ENCODE measurements at places on chromosomes 1 and 21. TPM values are rescaled to one million over a fixed set of nuclear protein-coding genes. Genes with fewer than 3 reads are reported as not detected.

S100A2 gene
- total RNA-seq, result not detected

TNFRSF8 gene
- not detected for total RNA-seq

COG2 gene
- 29.4 TPM for total RNA-seq

SERPINC1 gene
- not detected for total RNA-seq

SERINC2 gene
- total RNA-seq, result 2.2 TPM
